Stomach (tissue), 19 donors: ENCODE measurements at places on chromosomes 13 and 19. TPM values are rescaled to one million over a fixed set of nuclear protein-coding genes. Genes with fewer than 3 reads are reported as not detected.

DNA sequence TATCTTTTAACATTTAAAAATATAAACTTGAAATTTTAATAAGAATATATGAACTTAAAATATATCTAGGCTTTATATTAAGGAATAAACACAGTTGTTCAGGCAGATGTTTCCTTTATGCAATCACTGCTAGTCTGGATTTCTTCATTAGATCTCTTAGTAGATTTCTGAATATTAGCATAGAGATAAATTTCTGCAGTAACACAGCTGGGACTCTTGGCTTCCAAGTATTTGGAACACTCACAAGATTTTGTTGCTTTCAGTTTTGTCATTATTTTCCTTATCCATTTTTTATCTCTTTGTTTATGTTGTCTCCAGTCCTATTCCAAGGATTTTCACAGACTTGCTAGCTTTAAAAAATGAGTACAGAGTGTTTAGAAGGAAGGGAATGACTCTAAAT lies 857.1 kb downstream of the GPC5 start:
- H3K27me3 ChIP-seq, result no peaks in the 10 kb centered on the region
- H3K4me1 ChIP-seq, result no peaks in the 10 kb centered on the region
- H3K27ac ChIP-seq, result no peak overlapping the region
- H3K36me3 ChIP-seq, result no peaks in the 10 kb centered on the region
- H3K4me3 ChIP-seq, result no peak overlapping the region
- DNase-seq, result peak; percentile 59

DNA sequence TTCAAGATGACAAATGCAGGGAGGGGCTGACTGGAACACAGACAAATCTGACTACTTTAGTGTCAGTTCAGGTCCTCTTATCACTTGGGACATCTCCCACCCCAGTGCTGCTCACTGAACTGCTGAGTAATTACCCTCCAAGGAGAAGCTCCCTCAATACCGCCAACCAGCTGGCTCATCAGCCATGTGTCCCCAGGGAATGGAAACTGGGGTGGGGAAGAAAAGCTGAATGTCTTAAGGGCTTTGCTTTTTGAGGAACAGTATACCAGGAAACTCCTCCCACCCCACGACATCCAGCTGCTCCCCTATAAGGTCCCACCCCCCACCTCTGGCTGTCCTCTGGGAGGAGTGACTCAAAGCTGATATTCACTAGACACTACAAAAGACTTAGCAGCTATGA lies 2.0 kb downstream of the ZNF823 start:
- H3K27me3 ChIP-seq, result no peaks in the 10 kb centered on the region
- H3K36me3 ChIP-seq, result no peaks in the 10 kb centered on the region
- no peak overlapping the region for H3K4me3 ChIP-seq
- H3K4me1 ChIP-seq, result peaks cover 28% of the 10 kb centered on the region
- no peak for DNase-seq
- no peak overlapping the region for H3K27ac ChIP-seq

DNA sequence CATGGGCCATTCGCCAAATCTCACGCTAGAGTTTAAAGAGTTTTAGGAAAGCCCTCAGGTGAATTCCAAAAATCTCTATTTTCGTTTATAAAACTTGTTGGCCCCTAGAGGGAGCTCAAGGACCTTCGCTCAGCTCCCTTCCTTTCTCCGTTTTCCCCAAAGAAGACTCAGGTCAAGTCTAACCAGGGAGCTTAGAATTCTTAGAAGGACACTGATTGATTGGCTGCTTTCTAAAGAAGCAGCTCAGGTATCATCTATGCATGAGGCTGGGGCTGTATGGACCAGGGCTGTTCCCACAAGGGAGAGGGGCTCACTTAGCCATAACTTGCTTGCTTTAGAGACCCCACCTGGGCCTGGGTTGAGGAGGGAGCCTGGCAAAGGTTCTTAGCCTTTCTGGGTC lies 20.5 kb downstream of the DZIP1 start:
- no peak overlapping the region for H3K27ac ChIP-seq
- peaks cover 11% of the 10 kb centered on the region for H3K4me1 ChIP-seq
- peaks cover 3% of the 10 kb centered on the region for H3K36me3 ChIP-seq
- H3K27me3 ChIP-seq, result no peaks in the 10 kb centered on the region

The SHFL gene
- 21.4 TPM for total RNA-seq

The PINLYP gene
- total RNA-seq, result 0.14 TPM

The FCER2 gene
- total RNA-seq, result not detected

The ZNF471 gene
- 9.7 TPM for total RNA-seq

The MBOAT7 gene
- 22.0 TPM for total RNA-seq
